ENCODE measurements at places on chromosomes 7 and 10.

- DNase-seq: no peak
Measured at GRCh38 chr7:102991077-102991539, 78.3 kb downstream of the LRRC17 start.

DNA sequence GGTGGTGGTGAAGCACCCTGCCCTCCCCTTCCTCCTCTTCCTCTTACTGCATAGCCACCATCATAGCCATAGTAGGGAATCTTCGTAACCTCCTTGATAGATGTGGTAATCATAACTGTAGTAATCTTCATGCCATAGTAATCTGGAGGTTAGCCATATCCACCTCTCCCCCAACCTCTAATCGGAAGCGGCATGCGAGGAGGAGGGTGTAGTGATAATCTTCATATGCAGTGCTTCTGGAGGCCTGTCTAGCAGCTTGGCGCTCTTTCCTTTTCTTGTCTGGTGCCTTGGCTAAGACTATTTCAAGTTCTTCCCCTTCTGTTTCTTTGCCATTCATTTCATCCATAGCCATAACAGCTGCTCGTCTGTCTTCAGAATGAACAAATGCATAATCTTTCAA, 90.9 kb downstream of the MLLT10 start:
- no peak for DNase-seq

GRCh38 chr10:133007360-133007858, 65.0 kb upstream of the CFAP46 start:
- no peak for DNase-seq

DNA sequence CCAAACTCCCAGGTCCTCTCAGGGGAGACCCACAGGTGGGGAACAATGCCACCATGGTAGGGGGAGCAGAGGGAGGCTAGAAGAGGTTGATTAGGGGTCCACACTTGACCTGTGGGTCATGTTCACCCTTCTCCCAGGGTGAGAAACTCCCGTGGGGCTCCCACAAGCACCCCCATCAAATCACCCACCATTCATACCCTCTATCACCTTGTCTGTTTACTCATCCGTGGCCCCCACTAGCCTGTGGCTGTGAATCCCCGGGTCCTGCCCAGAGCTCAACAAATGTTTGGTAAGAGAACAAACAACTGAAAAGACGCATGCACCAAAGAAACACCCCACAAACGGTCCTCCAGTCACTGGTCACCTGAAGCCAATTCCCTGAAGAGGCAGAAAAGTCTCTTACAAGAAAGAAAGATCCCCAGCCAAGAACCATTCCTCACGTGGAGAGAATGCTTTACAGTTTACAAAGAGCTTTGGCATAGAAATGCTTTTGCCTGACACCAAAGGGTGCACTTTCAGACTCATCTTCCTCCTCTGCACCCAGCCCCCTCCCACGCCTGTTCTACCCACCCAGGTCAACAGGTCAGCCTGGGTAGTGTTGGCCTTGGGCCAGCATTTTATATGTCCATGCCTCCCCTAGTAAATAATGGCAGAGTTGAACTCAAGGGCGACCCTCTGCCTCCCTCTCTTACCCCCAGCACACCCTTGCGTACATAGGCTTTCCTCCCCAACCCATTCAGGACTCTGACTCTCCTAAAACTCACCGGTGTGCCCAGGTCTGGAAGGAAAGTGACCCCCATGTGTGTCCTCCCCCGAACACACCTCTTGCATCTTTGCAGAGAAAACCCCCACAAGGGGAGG, 1.9 kb downstream of the ZCCHC24 start:
- DNase-seq: no peak

- DNase-seq: no peak
Measured at GRCh38 chr7:16770657-16771329, 17.2 kb downstream of the TSPAN13 start.

GRCh38 chr10:1100691-1101368, 44.6 kb downstream of the WDR37 start:
- DNase-seq: no peak

GRCh38 chr7:63067897-63068585, 930.6 kb upstream of the ZNF722 start:
- DNase-seq: no peak

- no peak for DNase-seq
Measured at GRCh38 chr10:20288060-20288459, 471.8 kb downstream of the PLXDC2 start.

- DNase-seq: no peak
Measured at GRCh38 chr10:119025776-119026175, 3.7 kb upstream of the NANOS1 start.

DNA sequence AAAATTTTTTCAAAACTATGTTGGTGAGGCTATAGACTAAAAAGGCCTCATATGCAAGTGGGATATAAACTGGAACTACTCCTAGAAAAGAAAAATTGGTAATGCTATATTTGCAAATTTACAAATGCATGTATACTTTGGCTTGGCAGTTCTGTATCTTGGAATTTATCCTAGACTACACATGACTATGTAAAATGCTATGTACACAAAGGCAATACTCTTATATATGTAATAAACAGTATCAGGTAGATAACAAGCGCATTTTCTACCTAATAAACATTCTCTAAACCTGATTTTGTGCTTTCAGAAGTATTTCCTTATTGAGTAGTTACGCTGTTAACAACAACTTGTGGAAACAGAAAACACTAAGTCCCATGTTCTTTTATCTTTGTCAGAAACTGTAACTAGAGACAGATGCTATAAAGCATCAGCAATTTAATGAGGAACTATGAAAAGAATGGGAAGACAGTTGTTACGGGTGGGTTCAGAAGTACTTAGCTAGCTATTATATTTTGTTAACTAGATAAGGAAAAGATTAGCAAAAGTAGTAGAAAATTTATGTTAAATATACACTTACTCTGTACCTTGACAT, 107.8 kb downstream of the ARHGAP12 start:
- DNase-seq: no peak

- no peak for DNase-seq
Measured at GRCh38 chr10:34581801-34582532, 233.1 kb downstream of the PARD3 start.

GRCh38 chr10:115871855-115872254, 401.2 kb downstream of the GFRA1 start:
- no peak for DNase-seq

- no peak for DNase-seq
Measured at GRCh38 chr7:115267503-115267902, 345.6 kb downstream of the MDFIC start.

- DNase-seq: no peak
Measured at GRCh38 chr10:77417806-77418640, 219.6 kb downstream of the KCNMA1 start.

DNA sequence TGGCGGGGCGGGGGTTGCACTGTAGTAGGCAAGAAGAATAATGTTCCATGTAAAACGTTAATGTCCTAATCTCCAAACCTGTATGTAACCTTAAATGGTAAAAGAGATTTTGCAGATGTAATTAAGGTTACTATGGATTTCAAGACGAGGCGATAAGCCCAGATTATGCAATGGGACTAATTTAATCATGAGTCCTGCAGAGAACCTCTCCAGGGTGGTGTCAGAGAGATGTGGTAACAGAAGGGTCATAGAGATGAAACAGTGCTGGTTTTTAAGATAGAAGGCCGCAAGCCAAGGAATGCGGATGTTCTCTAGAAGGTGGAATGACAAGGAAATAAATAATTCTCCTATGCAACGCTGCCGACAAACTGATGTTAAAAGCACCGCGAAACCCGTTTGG, 57.1 kb downstream of the UBE3C start:
- no peak for DNase-seq

GRCh38 chr10:126083009-126083408, 186.6 kb downstream of the FANK1 start:
- no peak for DNase-seq

GRCh38 chr7:77794000-77794399, 4.2 kb downstream of the TMEM60 start:
- no peak for DNase-seq

DNA sequence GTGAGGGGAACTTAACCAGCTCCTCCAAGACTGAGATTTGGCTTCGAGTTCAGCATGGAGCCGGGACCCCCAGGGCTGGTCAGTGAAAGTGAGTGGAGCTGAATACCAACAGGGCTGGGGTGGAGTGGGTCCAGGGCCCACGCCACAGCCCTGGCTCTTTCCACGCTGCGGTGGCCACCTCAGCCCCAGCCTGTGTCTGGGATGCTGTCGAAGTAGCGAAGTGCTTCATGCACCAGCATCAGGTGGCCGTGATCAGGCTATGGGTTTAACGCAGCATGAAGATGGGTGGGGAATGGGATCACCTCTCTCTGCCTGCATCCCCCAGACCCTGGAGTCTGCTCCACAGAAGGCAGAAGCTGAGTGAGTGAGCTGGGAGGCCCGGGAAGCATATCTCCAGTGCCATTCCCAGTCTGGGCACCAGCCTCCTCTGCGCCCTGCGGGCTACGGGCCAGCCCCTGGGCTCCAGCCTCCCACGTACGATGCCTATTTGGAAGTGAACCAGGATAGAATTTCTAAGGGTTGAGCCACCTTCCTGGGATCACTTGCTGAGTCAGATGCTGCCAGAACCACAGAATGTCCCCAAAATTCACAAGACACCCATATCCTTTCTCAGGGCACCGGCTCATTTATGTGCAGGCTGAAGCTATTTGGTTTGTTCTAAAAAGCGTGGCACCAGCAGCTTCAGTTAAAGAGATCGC, 131.1 kb upstream of the CHST15 start:
- peak; percentile 20 for DNase-seq

GRCh38 chr7:81231301-81231838, 312.5 kb upstream of the SEMA3C start:
- no peak for DNase-seq

DNA sequence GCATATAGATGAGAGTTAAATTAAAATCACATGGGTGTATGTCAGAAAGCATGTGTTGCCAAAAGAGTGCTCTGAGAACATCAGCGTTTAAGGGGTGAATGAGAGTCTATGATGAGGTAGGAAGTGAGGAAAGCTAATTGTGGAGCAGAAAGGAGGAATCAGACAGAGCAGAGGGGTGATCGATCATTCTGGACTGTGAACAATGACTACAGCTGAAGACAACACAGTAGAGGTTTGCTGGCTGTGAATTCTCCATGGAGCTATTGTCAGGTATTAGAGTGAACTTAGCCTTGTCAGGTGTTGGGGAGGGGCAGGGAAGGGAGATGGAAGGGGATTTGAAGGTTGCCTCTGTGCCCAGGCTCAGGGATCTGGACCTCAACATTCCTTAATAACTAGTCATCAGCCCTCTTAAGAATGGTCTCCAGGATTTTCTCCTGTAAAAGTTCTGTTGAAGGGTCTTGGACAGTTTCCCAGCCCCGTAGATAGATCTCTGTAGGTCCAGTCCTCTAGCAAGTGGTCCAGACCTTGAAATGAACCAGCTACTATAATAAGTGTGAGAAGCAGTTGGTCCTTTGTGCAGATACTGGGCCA, 57.1 kb downstream of the KIF5B start:
- DNase-seq: no peak

- no peak for DNase-seq
Measured at GRCh38 chr7:47908720-47909119, 39.5 kb downstream of the PKD1L1 start.

DNA sequence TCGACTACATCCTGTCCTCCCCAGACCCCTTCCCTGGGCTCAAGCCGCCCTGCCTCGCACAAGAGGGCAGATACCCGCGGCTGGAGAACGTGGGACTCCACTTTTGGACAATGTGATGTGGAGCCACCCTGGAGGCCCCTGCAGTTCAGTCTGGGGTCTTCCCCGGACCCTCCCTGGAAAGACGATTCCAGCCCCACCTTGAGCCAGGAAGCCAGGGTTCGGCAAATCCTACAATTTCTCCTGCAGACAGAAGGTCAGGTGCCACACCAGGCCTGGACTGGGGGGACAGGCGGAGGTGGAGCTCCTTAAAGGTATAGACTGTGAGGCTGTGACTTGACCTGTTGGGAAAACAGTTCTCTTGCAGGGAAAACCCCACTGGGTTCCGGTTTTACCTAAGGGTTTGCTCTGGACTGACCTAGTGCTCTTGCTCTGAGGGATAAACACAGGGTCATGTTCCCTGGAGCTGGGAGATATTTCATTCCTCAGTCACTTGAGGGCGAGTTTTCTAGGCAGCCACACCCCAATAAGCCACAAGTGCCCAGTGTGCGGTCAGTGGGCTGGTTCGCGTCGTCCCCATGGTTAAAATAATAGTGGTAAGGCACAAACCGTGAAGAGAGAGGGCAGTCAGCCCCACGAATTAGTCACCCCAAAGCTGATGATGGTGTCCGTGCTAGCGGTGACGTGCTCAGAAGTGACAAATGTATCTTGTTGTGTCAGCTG, 1.6 kb downstream of the FOXL3 start:
- DNase-seq: no peak

- DNase-seq: no peak
Measured at GRCh38 chr7:15679306-15679705, 7.2 kb downstream of the MEOX2 start.

- no peak for DNase-seq
Measured at GRCh38 chr7:27364344-27364758, 121.7 kb downstream of the EVX1 start.

- no peak for DNase-seq
Measured at GRCh38 chr7:6252748-6253147, 19.7 kb downstream of the CYTH3 start.

DNA sequence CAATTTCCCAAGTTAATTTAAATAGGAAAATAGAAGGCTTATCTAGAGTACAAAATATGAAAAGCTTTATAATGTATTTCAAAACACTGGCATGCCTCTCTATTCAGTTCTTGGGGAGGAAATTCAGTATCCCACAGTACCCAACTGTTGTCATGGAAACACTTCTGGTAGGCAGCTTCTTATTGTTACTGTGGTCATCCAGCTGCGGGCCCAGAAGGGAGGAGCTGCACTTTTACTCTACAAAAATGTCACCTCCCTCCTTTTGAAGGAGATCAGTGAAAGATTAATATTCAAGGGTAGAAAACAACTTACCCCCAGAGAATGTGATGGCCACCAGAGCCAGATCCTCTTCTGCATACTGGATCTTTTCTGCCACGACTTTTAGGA, 202.8 kb downstream of the RAPGEF5 start:
- no peak for DNase-seq

- no peak for DNase-seq
Measured at GRCh38 chr10:81479316-81479715, 395.7 kb upstream of the NRG3 start.

DNA sequence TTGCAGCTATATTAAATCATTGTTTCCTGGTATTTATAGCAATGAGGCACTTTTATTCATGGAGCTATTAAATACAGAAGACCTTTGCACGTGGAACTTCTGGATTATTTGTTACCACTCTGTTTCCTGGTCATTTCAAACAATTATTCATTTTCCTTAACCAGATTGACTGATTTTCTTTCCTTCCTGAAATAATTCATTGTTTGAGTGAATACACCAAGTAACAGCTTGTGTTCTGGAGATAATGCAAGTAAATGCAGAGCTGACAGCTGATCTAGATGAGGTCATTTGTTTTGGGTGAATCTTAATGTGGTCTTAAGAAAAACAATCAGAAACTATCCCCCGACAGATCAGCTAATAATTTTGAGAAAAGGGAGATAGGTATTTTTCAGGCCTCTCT, 497.7 kb downstream of the KIF20B start:
- DNase-seq: no peak

DNA sequence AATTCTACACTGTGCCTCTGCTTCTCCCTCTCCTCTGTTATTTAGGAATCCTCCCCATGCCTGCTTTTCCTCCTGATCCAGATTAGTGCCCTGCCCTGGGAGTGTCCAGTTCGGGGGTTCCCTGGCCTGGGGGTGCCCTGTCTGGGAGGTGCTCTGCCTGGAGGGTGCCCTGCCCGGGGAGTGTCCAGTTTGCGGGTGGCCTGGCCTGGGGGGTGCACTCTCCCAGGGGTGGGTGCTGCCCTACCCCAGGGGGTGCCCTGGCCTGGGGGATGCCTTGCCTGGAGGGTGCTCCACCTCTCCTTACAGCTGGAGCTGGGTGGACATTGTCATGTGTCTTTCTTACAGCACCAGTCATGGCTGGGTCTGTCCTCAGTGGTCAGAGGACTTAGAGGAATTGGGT, 20.2 kb downstream of the RAMP3 start:
- DNase-seq: no peak

- no peak for DNase-seq
Measured at GRCh38 chr10:90041585-90041984, 340.2 kb downstream of the KIF20B start.
